Activated CD4-positive, alpha-beta T cell treated with anti-CD3 and anti-CD28 coated beads for 4 hours (primary cell): ENCODE measurements at places on chromosomes 12 and 14.

GRCh38 chr12:50727466-50727865 lies 36.4 kb upstream of the ATF1 start:
- no peak for DNase-seq

DNA sequence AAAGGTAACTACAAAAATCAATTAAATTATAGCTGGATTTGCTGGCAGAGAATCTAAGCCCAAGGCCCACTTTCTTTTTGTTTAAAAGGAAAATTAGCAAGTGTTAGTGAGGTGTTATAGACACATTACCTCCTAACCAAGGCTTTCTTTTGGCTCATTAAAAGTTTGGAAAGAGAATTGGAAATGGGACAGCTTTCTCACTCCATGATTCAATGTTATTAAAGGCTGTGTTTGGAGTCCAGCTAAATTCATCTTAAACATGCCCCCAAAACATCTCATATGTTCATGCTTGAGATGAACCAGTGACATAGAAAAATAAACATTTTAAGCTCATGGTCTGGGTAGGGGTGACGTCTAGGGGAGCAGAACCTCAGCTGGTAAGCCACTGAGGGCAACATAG lies 13.4 kb upstream of the PGF start:
- no peak for DNase-seq

- DNase-seq, result no peak
Observed at GRCh38 chr12:130929363-130929762, 24.3 kb upstream of the ADGRD1 start.

- DNase-seq, result no peak
Observed at GRCh38 chr12:71665090-71665463, 976 bp downstream of the THAP2 start.

GRCh38 chr12:3077572-3078081 lies 448 bp downstream of the TSPAN9 start:
- no peak for DNase-seq

DNA sequence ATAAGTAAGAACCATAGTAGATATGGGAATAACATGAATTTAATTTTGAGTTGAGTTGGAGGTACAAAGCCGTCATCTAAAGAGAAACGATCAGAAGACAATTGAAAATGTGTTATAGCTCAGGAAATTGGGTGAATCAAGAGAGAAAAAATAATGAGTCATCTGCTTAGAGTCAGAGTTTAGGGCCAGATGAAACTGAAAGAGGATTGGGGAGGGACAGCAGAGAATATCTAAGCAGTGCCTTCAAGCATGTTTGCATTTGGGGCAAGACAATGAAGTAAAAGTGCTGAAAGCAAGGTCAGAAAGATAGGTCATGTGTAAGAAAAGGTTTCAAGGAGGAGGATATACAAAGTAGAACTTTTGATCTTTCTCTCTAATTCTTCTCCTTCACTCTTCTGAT lies 49.4 kb downstream of the SLC15A5 start:
- no peak for DNase-seq
